GM23248 (cell line): ENCODE measurements at places on chromosomes 13 and 19. TPM values are rescaled to one million over a fixed set of nuclear protein-coding genes. Genes with fewer than 3 reads are reported as not detected.
A peak's percentile ranks its signal among the peaks of the same experiment; 100 is the strongest.

The ZNF575 gene
- polyA plus RNA-seq, result 3.1 and 3.9 TPM in 2 replicates

The SIGLEC9 gene
- not detected in 2 replicates for polyA plus RNA-seq

The C19orf53 gene
- polyA plus RNA-seq, result 309 TPM in 2 replicates

The LILRB3 gene
- 0.13 and 0.53 TPM in 2 replicates for polyA plus RNA-seq

The CTU1 gene
- polyA plus RNA-seq, result 4.2 and 4.4 TPM in 2 replicates

The PRODH2 gene
- not detected in 2 replicates for polyA plus RNA-seq

The SPACA4 gene
- polyA plus RNA-seq, result not detected in 2 replicates

DNA sequence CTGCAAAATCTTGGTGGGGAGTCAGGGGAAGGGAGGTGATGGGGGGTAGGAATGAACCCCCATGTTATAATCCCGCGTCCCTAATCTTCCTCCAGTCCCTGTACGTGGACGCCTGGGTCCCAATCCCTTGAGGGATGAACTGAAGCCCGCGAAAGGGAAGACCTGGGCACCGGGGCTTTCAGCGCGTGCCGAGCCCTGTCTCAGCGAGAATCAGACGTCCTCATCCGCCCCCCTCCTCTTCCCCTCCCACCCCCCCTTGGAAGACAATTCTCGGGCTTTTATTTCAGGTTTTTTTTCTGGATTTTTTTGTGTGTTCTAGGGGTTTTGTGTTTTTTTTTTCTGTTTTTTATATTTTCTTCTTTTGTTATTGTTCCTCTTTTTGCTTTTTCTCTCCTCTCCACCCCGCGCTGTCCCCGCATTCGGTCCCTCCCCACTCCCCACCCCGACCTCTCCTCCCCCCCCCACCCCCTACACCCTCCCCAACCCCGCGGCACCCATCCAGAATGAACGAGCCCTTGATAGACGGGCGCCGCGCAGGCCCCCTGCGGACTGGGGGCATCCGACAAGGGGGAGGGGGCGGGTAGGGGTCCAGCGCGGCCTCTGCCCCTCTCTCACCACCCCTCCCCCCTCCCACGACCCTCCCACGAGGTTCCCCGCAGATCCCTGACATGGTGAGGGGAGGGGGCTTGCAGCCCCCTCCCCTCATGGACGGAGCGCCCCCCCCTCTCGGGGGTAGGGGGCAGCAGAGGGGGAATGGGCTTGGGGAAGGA, 10.3 kb downstream of the C19orf81 start:
- DNase-seq, result no peak

DNA sequence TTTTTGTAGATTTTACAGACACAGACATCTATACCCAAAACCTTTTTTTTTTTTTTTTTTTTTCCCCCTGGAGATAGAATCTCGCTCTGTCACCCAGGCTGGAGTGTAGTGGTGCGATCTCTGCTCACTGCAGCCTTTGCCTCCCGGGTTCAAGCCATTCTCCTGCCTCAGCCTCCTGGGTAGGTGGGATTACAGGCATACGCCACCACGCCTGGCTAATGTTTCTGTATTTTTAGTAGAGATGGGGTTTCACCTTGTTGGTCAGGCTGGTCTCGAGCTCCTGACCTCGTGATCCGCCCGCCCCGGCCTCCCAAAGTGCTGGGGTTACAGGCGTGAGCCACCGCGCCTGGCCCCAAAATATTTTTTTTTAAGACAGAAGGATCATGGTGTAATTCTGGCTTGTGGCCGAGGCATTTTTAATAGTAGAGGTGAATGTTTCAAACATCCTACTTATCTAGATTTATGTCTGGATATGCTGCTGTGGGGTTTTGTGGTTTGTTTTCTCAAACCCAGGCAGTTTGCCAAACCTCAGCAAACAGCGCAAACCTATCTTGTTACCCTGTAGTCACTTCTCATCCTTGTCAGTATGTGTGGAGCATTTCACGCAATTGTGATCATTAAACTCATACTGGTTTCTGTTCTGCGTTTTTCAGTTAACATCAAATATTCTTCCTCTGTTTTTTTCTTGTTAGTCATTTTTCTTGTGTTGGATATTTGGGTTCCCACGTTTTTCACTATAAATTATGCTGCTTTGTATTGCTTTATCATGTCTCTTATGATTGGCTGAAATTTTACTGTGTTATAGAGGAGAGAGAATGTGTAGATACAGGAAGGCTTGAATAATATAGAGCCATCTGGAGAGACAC, 36.2 kb upstream of the GARRE1 start:
- peak; percentile 83 for DNase-seq

GRCh38 chr13:43687038-43687437, 99.7 kb downstream of the ENOX1 start:
- no peak for DNase-seq

DNA sequence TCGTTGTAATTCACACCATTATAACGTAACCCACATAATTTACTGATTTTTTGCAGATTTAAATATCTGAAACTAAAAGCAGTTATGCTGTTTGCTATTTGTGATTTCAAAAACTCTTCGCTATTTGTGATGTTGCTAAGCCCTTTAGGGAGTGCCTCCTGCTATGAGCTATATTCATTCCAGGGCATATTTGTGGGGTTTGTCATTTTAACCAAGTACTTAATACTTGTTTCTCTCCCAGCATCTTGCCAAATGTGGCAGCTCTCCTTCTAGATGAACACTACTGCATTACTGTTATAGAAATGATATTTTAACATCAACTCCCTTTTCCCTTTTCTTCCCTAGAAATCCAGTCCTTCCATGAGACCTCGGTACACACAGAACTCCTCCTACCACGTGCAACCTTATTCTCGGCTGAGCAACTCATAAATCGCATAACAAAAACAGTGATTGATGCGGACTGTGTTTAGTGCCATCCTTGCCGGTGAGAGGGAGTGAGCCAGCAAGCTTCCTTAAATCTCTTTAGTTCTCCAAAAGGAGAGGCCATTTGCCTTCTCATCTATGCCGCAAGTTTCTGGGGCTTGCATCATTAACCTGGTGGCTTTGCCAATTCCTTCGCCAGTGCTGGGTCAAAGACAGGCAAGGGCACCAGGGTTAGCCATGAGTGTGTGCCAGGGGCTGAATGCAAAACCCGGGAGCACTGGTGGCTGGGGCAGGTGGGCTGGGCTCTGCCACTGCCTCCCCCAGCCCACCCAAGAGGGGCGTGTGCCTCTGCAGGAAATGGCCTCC, 33.4 kb downstream of the RFX2 start:
- DNase-seq, result peak; percentile 97

- no peak for DNase-seq
Observed at GRCh38 chr19:9848060-9848459, 12.9 kb downstream of the PIN1 start.

- no peak for DNase-seq
Observed at GRCh38 chr13:112329376-112329775, 46.8 kb upstream of the SPACA7 start.

DNA sequence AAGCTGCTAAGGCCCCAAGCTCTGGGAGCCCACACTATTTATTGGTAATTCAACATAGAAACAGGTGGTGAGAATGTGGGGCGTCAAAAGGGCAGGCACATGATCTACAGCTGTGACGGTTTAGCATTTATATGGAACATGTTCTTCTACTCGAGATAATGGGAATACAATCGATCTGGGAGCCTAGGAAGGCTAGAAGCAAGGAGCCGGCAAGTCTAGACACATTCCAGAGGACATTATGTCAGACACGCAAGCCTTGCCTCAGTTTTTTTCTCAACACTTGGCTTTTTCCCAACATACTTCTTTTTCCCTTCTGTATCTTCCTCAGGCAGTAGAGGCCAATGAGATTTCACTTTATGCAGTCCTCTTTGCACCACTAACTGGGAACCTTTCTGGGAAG, 315.7 kb upstream of the SLITRK5 start:
- DNase-seq, result peak; percentile 1

DNA sequence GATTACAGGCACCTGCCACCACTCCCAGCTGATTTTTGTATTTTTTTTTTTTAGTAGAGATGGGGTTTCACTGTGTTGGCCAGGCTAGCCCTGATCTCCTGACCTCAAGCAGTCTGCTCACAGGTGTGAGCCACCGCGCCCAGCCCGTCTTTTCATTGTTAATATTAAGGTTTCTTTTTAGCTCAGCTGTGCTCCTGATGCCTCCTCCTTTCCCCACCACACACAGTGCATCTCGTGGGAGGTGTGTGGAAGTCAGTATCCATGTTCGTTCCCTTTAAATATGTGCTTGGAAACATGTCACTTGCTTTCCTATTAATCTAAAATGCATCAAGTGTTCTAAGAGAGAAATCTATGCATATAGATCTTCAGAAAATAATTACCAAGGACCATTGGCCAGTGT, 53.5 kb downstream of the IPO5 start:
- DNase-seq, result no peak

- DNase-seq, result peak; percentile 28
Observed at GRCh38 chr19:16133818-16134217, 9.7 kb upstream of the HSH2D start.

DNA sequence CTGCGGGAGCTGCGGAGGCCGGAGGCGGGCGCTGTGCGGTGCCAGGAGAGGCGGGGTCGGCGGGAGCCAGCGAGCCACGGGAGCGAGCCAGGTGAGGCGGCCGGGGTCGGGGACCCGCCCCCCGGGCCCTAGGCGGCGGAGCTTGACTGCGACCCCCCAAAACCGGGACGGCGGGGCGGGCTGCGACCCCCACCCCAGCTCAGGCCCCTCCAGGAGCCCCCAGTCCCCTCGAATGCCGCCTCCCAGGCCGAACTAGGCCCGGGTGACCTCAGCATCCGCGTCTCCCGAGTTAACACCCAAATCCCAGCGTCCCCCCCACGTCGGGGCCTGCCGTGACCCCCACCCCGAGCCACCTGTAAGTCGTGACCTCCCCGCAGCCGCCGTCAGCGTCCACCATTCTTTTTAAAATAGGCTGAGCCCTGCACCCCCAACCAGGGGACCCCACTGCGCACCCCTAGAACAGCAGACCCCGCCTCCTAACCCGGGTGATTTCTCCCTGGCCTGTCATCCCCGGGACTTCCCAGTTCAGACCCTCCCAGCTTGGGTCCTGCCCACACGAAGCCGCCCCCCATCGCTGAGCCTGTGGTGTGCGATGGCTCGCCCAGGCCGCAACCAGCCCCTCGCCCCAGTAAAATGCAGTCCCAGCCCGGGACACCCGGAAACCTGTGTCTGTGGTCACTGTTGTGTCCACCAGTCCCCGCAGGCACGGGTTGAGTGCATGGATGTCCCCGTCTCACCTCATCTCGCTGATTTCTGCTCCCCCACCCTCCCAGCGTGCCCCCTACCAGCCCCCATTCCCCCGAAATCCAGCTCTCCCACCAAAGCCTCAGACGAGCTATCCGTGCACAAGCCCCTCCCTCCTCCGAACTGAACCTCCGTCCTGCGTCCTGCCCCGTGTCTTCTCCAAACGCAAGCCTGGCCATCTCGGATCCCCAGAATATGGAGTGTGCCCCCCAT, 551 bp downstream of the FZR1 start:
- peak; percentile 67 for DNase-seq

DNA sequence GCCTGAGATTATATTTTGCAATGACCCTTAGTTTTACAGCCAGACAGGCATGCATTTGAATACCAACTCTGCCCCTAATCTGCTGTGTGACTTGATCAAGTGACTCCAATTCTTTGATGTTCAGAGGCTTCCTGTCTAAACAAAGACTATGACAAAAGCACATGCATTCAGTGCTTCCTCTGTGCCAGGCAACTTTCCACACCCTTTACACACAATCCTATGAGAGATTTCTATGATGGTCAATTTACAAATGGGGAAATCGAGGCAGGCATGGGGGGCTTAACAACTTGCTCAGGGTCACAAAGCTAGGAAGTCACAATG, 3.7 kb upstream of the LYPD3 start:
- no peak for DNase-seq

DNA sequence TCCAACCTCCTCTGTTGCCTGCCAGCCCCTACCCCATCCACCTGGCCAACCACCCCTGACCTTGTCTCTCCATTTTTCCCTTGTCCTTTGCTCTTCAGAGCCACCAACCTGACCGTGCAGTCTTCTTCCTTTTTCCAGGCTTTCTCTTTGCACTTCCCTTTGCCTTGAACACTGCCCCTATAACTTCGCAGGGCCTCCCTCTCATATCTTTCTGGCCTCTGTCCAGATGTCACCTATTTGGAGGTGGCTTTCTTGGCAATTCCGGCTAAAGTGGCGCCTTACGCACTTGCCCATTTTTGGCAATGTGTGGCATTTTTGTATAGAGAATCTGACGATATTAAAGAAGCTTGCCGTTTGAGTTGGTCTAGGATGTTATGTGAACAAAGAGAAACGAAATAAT, 844 bp downstream of the ZNF543 start:
- DNase-seq, result peak; percentile 18

DNA sequence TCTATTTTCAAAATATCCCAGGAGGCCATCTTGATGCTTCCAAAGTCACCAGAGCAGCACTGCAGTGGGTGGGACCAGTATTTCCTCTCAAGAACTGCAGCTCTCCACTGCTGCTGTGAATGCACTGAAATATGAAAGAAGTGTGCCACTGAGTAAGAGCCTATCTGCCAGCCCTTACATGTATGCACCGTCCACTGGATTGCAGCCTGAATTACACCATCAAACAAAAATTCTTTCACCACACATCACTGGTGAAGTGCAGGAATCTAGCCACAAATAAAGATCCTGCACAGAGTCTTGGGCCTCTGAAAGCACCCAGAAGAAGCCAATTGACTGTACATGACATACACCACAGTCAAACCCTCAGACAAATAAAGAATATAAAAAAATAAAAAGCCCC, 249.0 kb downstream of the LHFPL6 start:
- DNase-seq, result peak; percentile 55

GRCh38 chr13:39462906-39463305, 140.1 kb downstream of the LHFPL6 start:
- DNase-seq, result no peak

- DNase-seq, result no peak
Observed at GRCh38 chr19:34351382-34351826, 13.6 kb upstream of the GPI start.

- no peak for DNase-seq
Observed at GRCh38 chr19:58479303-58479702, 3.2 kb downstream of the ZNF446 start.

GRCh38 chr13:46211116-46211482, 629 bp upstream of the LRRC63 start:
- no peak for DNase-seq

DNA sequence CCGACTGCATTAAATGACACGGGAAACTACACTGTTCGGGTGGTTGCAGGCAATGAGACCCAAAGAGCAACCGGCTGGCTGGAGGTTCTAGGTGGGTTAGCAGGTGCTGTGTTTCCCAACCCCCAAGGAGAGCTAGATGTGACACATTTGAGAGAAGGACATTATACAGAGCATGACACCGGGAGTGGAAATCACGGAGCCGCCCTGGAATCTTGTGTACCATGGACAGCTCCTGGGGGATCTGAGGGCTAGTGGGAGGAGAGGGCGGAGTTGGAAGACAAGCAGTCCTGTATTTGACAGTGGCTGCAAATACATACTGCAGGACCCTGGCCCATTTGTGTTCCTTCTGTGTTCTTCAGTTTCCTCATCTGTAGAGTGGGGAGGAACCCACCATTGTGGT, 2.3 kb downstream of the CEACAM18 start:
- DNase-seq, result peak; percentile 33

GRCh38 chr13:27500806-27501534, 50.6 kb upstream of the MTIF3 start:
- no peak for DNase-seq

DNA sequence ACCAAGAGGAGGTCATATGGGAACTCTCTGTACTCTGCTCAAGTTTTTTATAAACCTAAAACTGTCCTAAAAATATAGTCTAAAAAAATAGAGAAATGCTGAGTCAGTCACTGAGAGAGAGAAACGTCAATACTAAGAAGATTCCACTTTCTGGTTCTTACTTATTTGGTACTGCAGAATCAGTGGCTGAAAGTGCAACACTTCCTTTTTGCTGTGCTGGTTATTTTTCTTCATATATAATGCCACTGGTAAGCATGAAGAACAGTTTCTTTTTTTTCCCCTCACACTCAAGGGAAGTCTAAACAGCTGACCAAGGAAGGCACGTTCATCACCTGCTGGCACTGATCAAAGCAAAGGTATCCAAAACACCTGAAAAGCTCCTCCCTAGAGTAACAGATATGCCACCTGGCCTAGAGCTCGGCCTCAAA, 44.3 kb upstream of the N4BP2L1 start:
- peak; percentile 21 for DNase-seq
